HFF-Myc (cell line): ENCODE measurements at places on chromosomes 12 and 14.
A peak's percentile ranks its signal among the peaks of the same experiment; 100 is the strongest.

GRCh38 chr12:54940727-54941315 lies 43.7 kb downstream of the TESPA1 start:
- no peak for DNase-seq

GRCh38 chr14:45140661-45141187 lies 5.0 kb downstream of the FANCM start:
- DNase-seq, result no peak

- no peak for DNase-seq
Measured at GRCh38 chr12:69885658-69886057, 60.6 kb downstream of the MYRFL start.

- no peak for DNase-seq
Measured at GRCh38 chr14:61575551-61576150, 119.7 kb upstream of the HIF1A start.

- no peak for DNase-seq
Measured at GRCh38 chr12:71582925-71583324, 80.7 kb downstream of the ZFC3H1 start.

GRCh38 chr14:53473480-53473879 lies 320.4 kb upstream of the DDHD1 start:
- no peak for DNase-seq

DNA sequence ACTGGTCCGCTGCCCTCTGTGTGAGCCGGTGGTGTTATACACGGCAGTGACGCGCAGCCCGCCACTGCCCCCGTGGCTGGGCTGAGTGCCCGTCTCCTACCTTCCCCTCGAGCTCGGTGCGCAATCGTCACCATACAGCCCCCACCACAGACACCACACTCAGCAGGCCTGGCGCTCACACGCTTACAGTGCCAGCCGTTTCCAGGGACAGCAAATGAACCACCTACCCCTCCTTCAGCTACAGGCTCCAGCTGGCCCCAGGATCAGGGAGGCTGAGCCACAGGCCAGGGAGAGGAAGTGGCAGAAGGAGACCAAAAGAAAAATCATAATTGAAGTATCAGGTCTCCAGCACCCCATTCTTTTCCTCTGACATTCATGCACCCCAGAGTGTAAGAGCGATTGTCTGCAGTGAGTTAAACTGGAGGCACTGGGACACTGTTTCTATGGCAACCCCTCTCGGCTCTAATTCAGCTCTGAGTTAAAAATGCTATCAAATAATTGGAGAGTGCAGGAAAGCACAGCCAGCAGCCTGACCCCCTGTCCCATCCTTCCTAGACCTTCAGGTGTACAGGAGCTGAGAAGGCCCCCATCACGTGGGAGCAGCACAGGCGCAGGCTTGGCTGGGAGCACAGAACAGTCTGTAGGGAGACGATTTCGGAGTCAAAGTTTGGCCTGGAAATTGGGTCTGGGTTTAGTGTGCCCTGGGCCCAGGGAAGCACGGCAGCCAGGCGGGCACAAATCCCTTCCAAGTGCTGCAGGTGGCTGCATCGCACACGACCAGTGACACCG lies 18.0 kb downstream of the LRTM2 start:
- DNase-seq, result no peak

DNA sequence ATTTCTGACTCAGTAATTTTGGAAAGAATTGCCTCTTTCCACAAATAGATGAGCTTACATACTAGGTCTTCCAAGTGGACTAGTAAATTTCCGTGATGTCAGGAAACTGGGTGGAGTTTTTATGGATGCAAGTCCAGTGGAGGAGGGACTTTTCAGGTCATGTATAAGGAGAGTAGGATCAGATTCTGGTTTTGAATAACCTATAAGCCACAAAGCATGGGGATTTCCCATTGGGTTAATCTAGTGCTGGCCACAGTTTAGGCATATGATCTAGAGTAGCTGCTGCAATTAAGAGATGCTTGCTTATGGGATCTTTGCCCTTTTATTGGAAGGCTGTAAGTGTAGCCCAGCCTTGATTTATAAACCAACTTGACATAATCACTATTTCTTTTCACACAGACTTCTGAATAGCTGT lies 33.8 kb downstream of the STK38L start:
- peak; percentile 85 for DNase-seq

- no peak for DNase-seq
Measured at GRCh38 chr12:49875115-49875720, 28.5 kb downstream of the FAIM2 start.

DNA sequence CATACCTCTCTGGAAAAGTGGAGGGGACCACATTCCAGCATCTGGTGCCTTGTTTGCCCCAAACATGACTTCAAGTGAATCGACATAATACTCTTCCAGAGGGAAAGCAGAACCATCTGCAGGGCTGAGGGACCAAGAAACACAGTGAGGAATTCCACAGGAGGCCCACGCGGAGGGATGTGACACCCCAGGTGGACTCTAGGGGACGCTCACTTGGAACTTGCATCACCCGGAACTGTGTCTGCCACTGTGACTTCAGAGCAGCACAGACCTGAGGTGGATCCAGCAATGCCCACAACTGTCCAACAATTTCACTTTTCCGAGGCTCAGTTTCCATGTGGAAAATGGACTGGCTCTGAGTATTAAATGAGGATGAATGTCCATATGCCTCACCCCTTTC lies 14.3 kb upstream of the CLMN start:
- DNase-seq, result no peak

DNA sequence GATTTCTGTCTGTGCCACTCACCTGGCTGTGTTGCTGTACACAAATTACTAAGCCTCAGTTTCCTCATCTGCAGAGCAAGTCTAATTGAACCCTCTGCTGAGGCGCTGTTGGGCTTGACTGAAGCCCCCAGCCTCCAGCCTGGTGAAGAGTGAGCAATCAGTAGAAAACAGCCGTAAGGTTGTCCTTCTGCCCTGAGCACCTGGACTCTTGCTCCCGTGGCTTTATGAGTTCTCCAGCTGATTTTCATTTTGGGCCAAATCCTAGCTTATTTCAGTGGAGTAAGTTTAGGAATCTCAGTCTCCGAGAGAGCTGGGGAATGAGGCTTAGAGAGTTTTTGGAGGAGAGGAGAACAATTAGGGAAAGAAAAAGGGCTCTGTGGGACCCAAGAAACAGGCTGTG lies 133.9 kb upstream of the EVL start:
- DNase-seq, result no peak

- no peak for DNase-seq
Measured at GRCh38 chr14:73686901-73687300, 27.3 kb downstream of the PNMA1 start.

GRCh38 chr12:89721291-89721987 lies 12.8 kb upstream of the ATP2B1 start:
- no peak for DNase-seq

DNA sequence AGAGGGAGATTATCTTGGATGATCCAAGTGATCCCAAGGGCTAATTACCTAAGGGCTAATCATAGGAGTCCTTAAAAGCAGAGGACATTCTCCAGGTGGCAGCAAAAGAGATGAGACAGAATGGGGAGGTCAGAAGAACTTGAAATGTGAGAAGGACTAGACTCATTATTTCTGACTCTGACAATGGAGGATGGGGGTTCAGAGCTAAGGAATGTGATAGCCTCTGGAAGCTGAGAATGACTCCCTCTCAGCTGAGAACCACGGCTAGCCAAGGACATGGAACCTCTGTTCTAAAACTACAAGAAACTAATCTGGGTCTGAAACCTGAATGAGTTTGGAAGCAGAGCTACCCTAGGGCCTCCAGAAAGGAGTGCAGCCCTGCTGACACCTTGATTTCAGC lies 35.6 kb upstream of the ANKS1B start:
- DNase-seq, result no peak

DNA sequence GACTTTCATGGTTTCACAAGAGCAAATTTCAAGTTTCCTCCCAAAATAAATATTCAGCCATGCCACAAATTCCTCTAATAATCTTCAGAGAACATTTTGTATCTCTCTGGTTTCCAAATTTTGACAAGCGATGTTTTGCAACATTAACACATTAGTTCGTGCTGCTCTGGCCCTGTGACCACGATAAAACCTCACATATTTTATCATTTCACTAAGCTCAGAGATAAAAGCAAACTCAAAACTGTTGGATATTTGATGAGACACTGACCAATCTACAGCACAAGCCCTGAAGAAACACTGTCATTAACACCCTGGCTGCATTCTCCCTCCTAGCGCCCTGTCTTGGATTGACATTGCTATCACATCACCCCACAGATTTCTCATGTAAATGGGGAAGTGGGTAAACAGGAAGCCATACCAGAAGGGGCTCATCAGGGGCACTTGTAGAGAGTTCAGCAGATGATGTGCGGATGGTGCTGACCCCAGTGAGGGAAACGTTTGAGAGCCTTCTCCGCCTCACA lies 264.3 kb downstream of the PRKD1 start:
- DNase-seq, result no peak

DNA sequence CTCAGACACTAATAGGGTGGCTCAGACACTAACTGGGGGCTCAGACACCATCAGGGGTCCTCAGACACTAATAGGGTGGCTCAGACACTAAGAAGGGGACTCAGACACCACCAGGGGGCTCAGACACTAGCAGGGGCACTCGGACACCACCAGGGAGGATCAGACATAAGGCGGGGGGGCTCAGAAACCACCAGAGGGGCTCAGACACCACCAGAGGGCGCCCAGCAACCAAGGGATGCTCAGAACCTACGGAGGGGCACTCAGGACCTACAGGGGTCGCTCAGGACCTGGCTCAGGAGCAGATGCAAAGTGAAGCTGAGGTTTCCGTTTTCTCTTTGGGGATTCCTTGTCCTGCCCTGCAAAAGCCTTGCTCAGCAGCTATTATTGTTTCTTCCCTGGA lies 448.5 kb downstream of the TMEM121 start:
- no peak for DNase-seq

DNA sequence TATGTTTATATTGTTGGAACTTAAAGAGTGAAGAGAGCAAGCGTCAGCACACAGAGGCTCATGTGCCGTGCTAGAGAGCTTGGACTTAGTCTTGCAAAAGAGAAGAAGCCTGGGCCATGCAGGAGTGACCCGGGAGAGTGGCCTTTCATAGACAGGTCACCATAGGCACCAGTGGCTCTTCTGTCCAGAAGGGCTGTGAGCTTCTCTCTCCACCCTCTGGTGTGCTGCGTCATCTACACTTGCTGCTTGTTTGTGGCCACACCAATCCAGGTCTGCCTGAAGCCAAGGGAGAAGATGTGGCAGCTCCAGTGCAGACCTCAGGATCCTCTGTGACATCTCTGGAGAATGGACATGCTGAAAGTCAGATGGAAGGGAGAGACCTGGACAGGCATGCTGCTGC lies 74.4 kb downstream of the NTF3 start:
- DNase-seq, result no peak
